Right lung (tissue), 10 donors: ENCODE measurements at places on chromosomes 16 and 17. TPM values are rescaled to one million over a fixed set of nuclear protein-coding genes. Genes with fewer than 3 reads are reported as not detected.
A peak's percentile ranks its signal among the peaks of the same experiment; 100 is the strongest.

GPR142 gene
- polyA plus RNA-seq: not detected

SOST gene
- 0.04 TPM for polyA plus RNA-seq

CTRB2 gene
- not detected for polyA plus RNA-seq

SPN gene
- polyA plus RNA-seq: 2.0 TPM

CAMTA2 gene
- polyA plus RNA-seq: 25.4 TPM

VTN gene
- 11.6 TPM for polyA plus RNA-seq

CLEC18B gene
- 0.95 TPM for polyA plus RNA-seq

EFNB3 gene
- polyA plus RNA-seq: 36.1 TPM

- DNase-seq: no peak
These were observed 36.2 kb downstream of the RGS9 start for GRCh38 chr17:65173284-65173793.

- DNase-seq: peak; percentile 45
These were observed 13.4 kb downstream of the HSPB9 start for GRCh38 chr17:42135664-42136653.

DNA sequence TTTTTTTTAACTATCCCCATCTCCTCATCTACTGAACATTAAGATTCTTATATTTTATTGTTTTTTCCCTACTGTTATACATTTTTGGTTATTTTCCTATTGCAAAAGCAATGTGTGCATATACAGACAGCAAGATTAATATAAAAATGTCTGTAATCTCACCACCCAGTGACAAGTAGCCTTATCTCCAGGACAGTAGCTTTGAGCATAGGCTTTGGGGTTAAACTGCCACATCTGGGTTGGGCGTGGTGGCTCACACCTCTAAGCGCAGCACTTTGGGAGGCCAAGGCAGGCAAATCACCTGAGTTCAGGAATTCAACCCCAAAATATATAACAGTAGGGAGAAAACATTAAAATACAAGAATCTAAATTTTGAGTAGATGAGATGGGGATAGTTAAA is 27.4 kb upstream of the SSTR2 start:
- DNase-seq: no peak

DNA sequence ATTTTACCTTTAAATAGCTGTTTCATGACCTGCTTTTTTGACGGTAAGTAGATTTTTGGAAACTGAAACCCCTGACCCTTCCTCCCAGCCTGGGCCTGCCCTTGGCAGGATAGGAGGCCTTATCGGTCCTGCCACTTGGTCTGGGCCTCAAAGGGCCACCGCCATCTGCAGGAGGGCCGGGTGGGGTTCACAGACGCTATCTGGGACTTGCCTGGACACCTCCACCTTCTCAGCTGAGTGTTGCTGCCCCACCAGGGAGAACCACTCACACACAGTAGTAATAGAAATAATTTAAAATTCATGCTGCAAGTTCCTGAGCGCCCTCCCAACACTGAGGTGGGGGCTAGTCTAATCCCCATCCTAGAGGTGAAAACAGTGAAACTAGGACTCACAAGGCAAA is 4.6 kb upstream of the NPRL3 start:
- DNase-seq: no peak
